ENCODE measurements at places on chromosomes 2 and 18.
A peak's percentile ranks its signal among the peaks of the same experiment; 100 is the strongest.

DNA sequence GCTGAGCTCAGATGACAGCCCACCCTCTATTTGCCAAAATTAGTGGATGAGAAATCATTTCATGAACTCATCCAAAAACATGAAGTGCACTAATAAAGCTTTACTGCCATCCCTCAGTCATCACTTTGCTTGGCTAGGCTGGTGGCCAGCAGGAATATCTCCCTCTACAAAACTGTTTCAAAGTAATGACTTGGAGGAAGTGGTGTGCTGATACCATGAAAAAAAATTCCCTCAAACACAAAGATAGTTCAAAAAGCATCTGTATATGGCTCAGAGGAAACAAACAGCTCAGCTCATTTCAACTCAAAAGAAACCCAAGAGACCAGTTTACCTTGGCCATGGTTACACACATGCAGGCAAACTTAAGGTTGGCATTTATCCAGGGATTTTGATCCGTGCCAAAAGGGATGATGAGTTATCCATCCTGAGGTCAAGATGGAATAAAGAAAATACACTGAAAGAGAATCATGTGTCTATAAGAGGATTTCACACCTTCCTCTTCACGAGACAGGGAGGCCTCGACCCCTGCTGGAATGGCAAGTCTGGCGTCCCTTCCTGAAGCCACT lies 18.4 kb upstream of the WIPF1 start:
- no peak for DNase-seq

- DNase-seq: peak; percentile 64
These were observed 4.2 kb upstream of the SFXN5 start for GRCh38 chr2:73075477-73076373.

- no peak for DNase-seq
These were observed 2.9 kb downstream of the SLC11A1 start for GRCh38 chr2:218384975-218385374.

DNA sequence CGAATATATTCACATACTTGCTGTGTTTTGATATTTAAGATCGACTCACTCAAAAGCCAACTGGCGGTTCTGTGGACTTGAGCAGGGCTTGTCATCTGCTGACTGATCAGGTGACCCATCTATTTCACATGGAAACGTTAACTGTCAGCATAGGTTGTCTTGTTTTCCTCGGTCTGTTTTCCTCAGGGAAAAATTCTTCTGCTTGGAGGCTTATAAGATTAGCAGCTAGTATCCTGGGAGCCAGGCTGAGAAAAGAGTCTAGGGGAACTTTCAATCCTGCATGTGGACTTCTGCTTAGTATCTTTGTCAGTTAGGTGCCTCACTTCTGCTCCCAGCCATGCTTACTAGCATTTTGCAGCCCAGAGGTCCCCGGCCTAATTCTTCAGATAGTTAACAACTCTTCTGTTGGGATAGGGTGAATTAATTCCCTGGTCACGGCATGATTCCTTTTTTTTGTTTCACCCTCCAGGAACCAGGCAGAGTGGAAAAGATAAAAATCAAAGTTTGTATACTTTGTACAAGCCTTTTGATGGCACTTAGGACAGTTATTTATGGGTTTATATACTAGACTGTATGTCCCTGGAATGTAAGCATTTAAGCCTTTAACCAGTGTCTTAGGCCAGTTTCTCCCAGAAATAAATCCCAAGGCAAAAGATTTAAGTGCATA lies 226.0 kb downstream of the GULP1 start:
- DNase-seq: no peak

- no peak for DNase-seq
These were observed 18.8 kb downstream of the EPHA4 start for GRCh38 chr2:221553333-221553732.
